Pulmonary artery endothelial cell (primary cell): ENCODE measurements at places on chromosomes 1 and 21. TPM values are rescaled to one million over a fixed set of nuclear protein-coding genes. Genes with fewer than 3 reads are reported as not detected.

- DNase-seq: peak; percentile 71
Observed at GRCh38 chr1:12477936-12478611, 139.9 kb downstream of the DHRS3 start.

- DNase-seq: no peak
Observed at GRCh38 chr1:18012686-18013085, 94.9 kb upstream of the IGSF21 start.

- no peak for DNase-seq
Observed at GRCh38 chr1:111133866-111134265, 6.0 kb downstream of the DRAM2 start.

DNA sequence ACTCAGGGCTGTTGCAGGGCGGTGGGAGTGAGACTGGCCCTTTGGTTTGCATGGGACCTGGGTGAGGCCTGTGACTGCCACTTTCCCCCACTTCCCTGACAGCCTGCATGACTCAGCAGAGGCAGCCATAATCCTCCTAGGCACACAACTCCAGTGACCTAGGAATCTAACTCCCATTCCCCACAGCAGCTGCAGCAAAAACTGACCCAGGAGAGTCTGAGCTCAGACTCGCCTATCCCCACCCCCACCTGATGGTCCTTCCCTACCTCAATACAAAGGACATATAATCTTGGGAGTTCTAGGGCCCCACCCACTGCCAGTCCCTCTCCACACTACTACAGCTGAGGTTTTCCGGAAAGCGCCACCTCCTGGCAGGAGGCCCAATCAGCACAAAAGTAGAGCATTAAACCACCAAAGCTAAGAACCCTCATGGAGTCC is 26.7 kb downstream of the NDC1 start:
- DNase-seq: no peak

SEMA6C gene
- 5.3 and 19.5 TPM in 2 replicates for total RNA-seq

CTTNBP2NL gene
- total RNA-seq: 25.2 and 34.1 TPM in 2 replicates
